ENCODE measurements at places on chromosomes 4 and X. TPM values are rescaled to one million over a fixed set of nuclear protein-coding genes. Genes with fewer than 3 reads are reported as not detected.

KDR gene
- 28.9 TPM for total RNA-seq

PDS5A gene
- total RNA-seq = 34.0 TPM

MAGEA6 gene
- total RNA-seq = not detected

ARMCX1 gene
- total RNA-seq = 51.9 TPM

XKRX gene
- not detected for total RNA-seq

DNA sequence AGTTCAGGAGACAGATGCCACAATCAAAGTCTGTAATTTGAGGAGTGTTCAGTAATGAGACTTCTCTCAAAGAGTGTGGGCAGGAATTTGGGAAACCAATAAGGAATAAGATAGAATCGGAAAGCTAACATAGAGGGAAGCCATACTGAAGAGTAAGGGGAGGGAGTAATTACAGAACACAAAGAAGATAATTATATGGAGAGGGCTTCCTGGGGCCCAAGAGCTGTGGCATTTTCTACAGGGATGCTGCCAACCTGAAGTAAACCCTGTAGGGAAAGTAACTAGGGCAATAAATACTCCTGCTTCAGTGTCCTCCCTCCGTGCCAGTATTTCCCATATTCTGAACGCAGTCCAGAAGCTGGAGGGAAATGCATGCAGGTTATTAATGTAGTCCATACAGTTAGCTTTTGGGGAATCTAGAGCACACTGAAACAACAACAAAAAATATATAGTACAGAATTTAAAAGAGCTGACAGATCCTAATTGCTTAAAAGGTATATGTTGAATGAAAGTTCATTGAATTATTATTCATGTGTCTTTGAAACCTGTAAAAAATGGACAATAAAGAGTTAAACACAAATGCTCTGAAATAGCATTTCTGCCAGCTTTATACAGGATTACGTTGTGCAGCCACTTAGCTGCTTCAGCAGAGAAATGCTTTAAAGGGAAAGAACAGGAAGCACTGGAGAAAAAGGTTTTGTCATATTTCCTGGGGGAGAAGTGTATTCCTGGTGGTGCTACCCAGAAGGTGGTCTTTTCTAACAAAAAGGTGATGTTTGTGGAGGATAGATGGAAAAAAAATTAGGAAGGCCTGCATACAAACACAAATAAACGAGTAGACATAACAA is 48.0 kb downstream of the CXXC4 start:
- no peaks in the 10 kb centered on the region for H3K27me3 ChIP-seq
- H3K4me1 ChIP-seq = no peaks in the 10 kb centered on the region
- DNase-seq = no peak
- no peaks in the 10 kb centered on the region for H3K36me3 ChIP-seq
- no peak overlapping the region for H3K27ac ChIP-seq
- H3K4me3 ChIP-seq = no peak overlapping the region

DNA sequence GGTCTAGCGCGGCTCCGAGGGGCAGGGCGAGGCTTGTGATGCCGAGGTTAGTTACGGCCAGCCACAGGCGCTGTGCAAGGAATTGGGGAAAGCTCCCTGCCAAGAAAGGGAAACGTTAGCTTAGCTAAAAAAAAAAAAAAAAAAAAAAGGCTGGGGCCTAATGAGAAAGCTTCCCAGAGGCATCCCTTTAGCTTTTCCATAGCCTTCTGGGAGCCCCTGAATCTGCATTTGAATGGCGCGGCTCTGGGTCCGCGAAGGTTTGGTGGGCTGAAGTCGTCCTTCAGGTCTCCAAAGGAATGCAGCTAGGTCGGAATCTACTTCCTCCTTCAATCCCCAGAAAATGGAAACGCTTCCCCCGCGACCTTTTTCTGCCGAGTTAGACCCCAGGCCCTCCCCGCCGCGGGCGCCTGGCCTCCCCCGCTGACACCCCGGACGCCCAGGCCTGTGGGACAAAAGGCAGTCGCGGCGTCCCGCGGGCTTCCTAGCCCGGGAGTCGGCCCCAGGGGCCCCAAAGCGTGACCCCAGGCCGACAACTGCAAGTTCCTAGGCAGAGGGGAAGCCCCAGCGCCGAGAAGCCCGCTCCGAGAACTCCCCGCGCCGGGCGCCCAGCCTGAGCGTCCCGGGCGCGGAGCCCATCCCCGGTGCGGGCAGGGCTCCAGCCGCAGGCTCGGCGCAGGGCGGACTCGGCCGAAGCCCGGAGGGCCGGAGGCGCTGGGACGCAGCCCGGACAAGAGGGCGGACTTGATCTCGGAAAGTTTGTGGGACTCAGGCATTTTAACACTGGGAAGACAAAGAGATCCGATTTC is 605 bp upstream of the FAT1 start:
- no peaks in the 10 kb centered on the region for H3K36me3 ChIP-seq
- peak overlapping the region; percentile 70 for H3K4me3 ChIP-seq
- peaks cover 19% of the 10 kb centered on the region for H3K4me1 ChIP-seq

- H3K27me3 ChIP-seq = no peaks in the 10 kb centered on the region
- no peak for DNase-seq
- no peaks in the 10 kb centered on the region for H3K36me3 ChIP-seq
- H3K4me1 ChIP-seq = no peaks in the 10 kb centered on the region
Observed at GRCh38 chrX:44234116-44234515, 109.4 kb downstream of the EFHC2 start.

- no peak for DNase-seq
- H3K4me3 ChIP-seq = no peak overlapping the region
- H3K27me3 ChIP-seq = no peaks in the 10 kb centered on the region
- no peaks in the 10 kb centered on the region for H3K36me3 ChIP-seq
- no peak overlapping the region for H3K27ac ChIP-seq
- H3K4me1 ChIP-seq = no peaks in the 10 kb centered on the region
Observed at GRCh38 chr4:185280608-185281007, 71.2 kb downstream of the SNX25 start.

DNA sequence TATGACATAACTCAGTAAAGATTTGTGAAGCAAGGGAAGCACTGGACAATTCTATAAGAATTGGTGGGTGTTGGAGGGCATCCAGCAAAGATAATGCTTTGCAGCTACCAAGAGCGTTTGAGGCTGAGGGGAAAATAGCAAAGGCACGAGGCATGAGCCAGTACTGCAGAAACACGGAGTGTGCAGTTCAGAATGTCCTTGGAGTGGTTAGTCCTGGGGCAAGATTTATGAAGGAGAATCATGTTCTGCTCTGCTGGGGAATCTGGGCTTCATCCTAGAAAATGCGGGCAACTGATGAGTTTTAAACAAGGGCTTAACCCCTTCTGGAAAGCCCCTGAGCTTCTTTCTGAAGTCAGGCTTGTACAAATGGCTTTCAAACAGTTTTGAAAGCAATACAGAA is 452.5 kb downstream of the IL15 start:
- H3K4me1 ChIP-seq = peaks cover 11% of the 10 kb centered on the region
- H3K4me3 ChIP-seq = no peak overlapping the region
- no peaks in the 10 kb centered on the region for H3K27me3 ChIP-seq

GRCh38 chrX:153863251-153863991 is 22.6 kb downstream of the L1CAM start:
- no peaks in the 10 kb centered on the region for H3K4me1 ChIP-seq
- no peak overlapping the region for H3K4me3 ChIP-seq
- H3K27me3 ChIP-seq = no peaks in the 10 kb centered on the region
- DNase-seq = no peak
- H3K36me3 ChIP-seq = no peaks in the 10 kb centered on the region

- no peak overlapping the region for H3K4me3 ChIP-seq
- DNase-seq = no peak
- H3K27me3 ChIP-seq = no peaks in the 10 kb centered on the region
- H3K4me1 ChIP-seq = no peaks in the 10 kb centered on the region
- no peaks in the 10 kb centered on the region for H3K36me3 ChIP-seq
Observed at GRCh38 chr4:152677117-152677516, 2.7 kb downstream of the TMEM154 start.

GRCh38 chr4:168486912-168487281 is 6.6 kb upstream of the DDX60L start:
- no peak overlapping the region for H3K27ac ChIP-seq
- no peak for DNase-seq
- H3K27me3 ChIP-seq = no peaks in the 10 kb centered on the region
- no peaks in the 10 kb centered on the region for H3K36me3 ChIP-seq

GRCh38 chrX:38879631-38880220 is 78.5 kb downstream of the MID1IP1 start:
- no peaks in the 10 kb centered on the region for H3K36me3 ChIP-seq
- H3K4me1 ChIP-seq = no peaks in the 10 kb centered on the region
- no peak overlapping the region for H3K4me3 ChIP-seq

DNA sequence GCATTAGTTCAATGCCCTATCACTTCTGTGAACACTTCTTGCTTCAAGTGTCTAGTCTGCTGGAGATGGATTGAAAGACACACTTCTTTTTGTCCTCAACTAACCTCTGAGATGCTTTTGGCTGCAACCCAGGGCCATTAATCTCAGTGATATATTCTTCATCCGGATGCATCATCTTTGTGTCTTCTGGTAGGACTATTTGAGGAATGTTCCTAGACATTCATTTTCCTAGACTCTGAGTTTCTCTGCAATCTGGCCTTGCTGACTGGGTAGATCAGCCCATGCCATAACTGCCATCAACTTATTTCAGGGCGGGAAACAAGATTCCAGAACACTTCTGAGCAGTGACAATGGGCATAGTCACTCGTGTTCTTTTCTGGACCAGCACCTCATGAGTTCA is 329.4 kb downstream of the PDGFC start:
- H3K4me1 ChIP-seq = no peaks in the 10 kb centered on the region
- H3K27me3 ChIP-seq = no peaks in the 10 kb centered on the region

- H3K27ac ChIP-seq = no peak overlapping the region
- no peak for DNase-seq
- H3K4me3 ChIP-seq = no peak overlapping the region
- no peaks in the 10 kb centered on the region for H3K4me1 ChIP-seq
- no peaks in the 10 kb centered on the region for H3K36me3 ChIP-seq
Observed at GRCh38 chrX:46693149-46693548, 65.8 kb downstream of the SLC9A7 start.

- no peaks in the 10 kb centered on the region for H3K36me3 ChIP-seq
- DNase-seq = no peak
- H3K4me1 ChIP-seq = no peaks in the 10 kb centered on the region
- peaks cover 10% of the 10 kb centered on the region for H3K27me3 ChIP-seq
Observed at GRCh38 chr4:7415927-7416686, 18.6 kb downstream of the PSAPL1 start.

DNA sequence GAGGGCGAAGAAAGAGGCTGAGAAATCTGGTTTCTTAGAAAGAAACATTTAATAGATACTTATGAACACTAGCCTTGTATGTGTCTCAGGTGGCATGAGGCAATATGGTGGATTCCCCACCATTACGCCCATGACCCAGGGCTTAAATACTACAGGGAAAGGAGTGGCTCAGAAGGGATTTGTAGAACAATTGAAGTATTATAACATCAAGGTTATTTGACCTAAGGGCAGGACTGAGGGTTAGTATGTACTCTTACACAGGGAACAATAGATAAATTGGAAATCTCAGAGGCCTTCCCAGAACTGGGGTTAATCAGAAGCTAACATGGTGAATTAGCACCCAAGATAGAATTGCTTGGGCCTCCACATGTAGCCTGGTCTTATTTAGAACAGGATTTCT is 11.0 kb upstream of the USP46 start:
- H3K27me3 ChIP-seq = no peaks in the 10 kb centered on the region
- H3K27ac ChIP-seq = no peak overlapping the region
- no peaks in the 10 kb centered on the region for H3K4me1 ChIP-seq
- DNase-seq = no peak

DNA sequence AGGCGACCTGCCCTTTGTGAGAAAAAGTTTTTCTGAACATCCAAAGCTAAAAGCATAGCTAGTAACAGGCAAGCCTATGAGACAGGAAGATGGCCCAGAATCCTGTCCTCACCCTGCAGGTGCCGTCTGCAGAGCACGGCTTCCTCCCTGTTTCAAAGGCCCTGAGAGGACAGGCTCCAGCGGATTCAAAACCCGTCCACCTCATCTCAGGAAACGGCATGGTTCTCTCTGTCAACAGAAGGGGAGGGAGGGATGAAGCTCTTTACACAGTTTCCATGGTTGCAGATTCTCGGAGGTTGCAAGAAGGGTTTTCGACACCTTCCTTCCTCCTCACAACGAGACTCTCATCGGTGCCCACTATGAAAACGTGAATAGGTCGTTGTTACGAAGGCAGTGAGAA is 8.3 kb downstream of the PPP2R3B start:
- no peaks in the 10 kb centered on the region for H3K4me1 ChIP-seq
- no peak overlapping the region for H3K27ac ChIP-seq
- no peak for DNase-seq
- H3K4me3 ChIP-seq = no peak overlapping the region
- H3K36me3 ChIP-seq = no peaks in the 10 kb centered on the region

DNA sequence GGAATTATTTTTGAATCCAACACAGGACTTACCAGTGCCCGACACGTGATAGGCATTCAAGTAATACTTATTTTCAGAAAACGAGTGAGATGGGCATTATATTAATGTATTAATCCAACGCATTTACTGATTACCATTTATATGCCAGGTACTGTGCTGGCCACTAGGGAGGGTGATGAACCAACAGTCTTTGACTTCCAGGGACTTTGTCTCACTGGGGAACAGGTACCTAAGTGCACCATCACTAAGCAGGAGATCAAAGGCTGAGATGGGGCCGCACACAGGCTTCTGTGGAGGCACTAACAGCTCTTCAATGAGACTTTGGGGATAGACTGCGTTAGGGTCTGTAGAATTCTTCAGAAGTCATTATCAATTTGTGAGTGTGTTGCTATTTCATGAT is 5.7 kb upstream of the TADA2B start:
- H3K4me3 ChIP-seq = no peak overlapping the region
- no peak for DNase-seq
- H3K27ac ChIP-seq = no peak overlapping the region
- H3K4me1 ChIP-seq = peaks cover 16% of the 10 kb centered on the region
- peaks cover 3% of the 10 kb centered on the region for H3K36me3 ChIP-seq
- H3K27me3 ChIP-seq = no peaks in the 10 kb centered on the region

DNA sequence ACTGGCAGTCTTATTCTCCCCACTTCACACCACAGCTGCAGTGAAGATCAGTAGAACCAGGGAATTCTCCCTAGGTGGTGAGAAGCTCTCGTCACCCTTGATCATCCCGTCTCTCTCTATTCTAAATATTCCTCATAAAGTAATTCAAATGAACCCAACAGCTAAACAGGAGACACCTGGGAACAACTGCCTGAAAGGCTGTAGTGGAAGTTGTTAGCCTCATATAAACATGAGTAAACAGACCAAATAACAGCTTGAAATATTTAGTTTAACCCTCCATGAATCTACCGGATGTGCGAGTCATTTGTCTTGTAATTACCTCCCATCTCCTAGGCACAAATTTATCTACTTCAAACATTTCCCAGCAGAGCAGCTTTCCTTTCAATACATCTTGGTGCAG is 30.4 kb upstream of the APELA start:
- H3K4me1 ChIP-seq = no peaks in the 10 kb centered on the region
- DNase-seq = no peak
- no peaks in the 10 kb centered on the region for H3K27me3 ChIP-seq
